ENCODE measurements at places on chromosomes 11 and 22.
A peak's percentile ranks its signal among the peaks of the same experiment; 100 is the strongest.

DNA sequence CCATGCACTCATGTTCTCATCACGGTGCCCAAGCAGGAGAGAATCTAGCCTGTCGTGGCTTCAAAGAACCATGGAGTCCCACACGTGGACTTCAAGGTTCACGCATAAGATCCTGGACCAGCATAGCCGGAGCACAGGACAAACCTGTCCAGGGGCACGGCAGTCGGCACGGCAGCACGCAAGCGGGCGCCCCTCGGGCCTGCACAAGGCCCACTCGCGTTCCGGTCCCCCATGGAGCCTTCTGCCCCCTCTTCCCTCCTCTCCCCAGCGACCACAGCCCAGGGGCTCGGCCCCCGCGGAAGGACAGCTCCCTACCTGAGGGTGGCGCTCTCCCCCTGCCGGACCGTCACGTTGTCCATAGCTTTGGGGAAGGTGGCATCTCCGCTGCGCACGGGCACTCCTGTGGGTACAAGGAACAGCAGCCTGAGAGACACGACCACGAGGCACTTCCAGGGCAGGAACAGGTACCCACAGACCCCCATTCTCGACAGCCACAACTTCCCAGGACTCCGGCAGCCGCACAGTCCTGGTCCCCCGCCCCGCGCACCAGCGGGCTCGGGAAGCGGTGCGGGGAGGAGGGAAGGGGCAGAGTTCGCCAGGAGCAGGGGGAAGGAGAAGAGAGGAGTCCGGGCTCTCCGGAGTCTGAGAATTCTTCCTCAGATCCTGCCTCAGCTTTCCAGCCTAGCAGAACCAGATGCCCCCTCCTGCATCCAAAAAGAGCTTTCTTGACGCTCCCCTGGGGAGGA is 589.5 kb downstream of the OPCML start:
- DNase-seq, result peak; percentile 59

DNA sequence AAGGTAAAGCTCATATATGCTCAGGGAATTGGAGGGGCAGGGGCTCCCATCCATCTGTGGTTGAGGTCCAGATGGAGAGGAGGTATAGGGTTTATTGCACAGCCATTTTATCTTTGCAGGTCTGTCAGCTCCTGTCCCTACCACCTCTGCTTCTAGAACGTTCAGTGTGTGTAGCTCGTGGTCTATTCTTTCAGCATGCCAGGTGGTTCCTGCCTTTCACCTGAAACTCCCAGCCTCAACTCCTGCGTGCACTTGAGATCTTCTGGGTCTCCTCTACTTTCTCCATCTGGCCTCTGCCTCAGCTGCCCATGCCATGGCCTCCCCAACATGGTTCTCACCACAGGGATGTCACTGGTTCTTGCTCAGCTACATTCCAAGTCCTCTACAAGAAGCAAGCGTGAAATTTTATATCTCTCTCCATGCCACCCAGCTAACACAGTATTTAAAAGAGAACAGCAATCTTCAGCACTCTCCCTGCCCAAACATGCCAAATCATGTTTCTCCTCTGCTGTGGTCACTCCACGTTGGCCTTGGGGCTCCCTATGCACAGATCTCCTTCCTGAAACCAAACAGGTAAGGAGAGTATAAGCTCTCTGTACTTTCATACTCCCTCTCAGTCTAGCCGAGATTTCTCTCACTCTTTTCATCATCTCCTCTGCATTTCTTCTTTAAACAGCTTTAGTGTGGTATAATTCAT is 157.8 kb upstream of the TRPC6 start:
- no peak for DNase-seq

DNA sequence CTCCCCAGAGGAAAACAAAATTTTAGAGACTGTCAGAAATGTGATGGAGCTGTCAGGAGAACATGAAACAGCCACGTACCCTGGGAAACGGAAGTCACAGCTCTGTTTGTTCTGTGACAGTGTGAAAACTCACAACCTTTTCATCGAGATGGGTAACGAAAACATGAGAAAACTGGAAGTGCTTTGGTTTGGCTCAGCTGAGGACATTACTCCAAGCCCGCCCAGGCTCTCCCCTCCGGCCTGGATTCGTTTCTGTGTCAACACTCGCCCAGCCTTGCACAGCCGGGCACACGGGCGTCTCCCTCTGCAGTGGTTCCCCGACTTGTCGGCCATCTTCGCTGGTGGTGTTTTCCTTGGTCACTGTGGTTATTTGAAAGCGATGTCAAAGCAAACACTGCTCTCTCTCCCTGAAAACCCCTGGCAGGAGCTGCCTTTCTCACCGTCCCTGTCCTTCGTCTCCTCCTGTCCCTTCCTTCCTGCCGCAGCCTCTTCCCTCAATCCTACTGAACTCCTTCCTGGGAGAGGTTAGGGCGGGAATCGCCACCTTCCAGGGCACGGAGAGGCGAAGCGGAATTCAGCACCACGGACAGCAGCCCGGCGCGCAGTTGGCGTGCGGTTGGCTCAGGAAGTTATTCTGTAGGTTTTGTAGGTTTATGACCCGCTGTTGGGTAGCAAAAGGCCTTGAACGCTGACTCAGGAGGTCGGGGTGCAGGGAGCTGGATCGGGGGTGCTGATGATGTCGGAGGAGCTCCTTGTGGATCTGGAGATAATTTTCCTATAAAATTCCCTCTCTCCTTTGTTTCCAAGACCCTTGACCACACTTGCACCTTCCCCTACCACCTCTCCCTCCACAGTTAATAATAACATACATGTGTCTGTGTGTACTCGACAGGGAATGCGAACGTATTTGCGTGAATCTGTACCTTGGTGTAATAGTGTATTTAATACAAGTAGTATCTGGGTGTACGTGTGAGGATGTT is 13.1 kb upstream of the RPS19BP1 start:
- peak; percentile 91 for DNase-seq

DNA sequence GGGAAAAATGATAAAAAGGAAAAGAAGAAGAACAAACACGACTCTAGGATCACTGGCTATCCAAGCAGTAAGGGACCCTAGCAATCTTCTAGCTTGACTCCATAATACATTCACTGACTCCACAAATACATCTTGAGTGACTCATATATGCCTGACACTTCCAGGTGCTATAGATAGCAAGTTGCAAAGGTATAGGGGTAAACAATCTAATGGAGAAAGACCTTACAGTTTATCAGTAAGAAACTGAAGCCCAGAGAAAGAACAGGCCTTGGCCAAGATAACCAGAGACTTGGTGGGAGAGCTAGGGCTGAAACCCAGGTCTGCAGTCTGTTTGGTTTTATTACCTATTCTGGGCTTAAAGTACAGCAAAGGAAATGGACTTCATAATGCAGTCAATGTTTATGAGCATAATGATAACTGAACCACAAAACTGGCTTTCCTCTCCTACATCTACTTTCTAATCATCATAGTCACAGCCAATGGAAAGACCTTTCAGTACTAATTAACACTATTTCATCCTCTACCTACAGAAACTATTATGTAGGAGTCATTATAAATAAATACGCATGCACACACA is 19.7 kb upstream of the SLC5A1 start:
- DNase-seq, result no peak

GRCh38 chr11:91969486-91969885 is 255.1 kb upstream of the FAT3 start:
- no peak for DNase-seq

DNA sequence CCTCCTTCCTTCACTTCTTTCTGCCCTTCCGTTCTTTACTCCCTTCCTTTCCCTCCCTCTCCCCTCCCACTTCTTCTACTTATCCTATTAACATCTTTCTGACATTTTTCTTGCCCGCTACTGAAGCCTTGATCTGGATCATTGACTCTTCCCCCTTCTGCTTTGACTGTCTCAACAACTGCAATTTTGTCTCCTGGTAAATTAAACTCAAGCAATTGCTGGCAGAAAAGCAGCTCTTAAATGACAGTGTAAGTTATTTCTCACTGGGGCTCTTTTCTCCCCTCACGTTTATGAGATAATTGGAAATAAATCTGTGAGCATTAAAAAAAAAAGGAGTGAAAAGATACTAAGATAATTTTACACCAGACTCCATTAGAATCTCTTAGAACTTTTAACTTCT is 120.0 kb downstream of the SLC17A6 start:
- no peak for DNase-seq

GRCh38 chr22:32985899-32986765 is 72.0 kb downstream of the SYN3 start:
- peak; percentile 94 for DNase-seq

GRCh38 chr11:12056119-12056518 is 47.7 kb upstream of the DKK3 start:
- DNase-seq, result no peak

DNA sequence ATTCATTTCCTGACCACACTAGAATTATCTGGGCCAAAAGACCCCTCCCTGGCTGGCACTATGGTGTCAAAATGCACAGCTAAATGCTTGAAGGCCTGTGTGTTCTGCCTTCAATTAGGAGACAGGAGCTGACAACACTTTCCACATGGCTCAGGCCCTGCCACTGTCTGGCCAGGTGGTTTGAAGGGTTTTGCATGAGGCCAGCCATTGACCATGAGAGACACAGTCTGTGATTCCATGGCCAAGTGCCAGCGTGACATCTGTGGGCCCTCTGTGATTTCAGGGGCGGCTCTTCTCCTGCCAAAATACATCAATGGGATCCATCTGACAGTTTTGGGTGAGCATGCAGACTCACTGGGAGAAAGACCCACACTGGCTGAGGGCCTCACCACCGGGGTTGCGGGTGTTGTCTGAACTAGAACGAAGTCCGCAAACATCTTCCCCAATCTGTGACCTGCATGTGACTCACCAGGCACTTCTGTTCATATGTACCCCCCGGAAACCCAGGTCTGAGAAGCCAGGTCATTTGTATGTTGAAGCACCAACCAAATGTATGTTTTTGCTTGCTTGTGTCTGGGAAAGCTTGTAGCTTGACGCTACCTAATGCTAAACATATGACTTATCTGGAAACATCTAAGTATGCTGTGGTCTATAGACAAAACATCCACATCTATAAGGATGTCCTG is 20.7 kb upstream of the NAV2 start:
- DNase-seq, result no peak

DNA sequence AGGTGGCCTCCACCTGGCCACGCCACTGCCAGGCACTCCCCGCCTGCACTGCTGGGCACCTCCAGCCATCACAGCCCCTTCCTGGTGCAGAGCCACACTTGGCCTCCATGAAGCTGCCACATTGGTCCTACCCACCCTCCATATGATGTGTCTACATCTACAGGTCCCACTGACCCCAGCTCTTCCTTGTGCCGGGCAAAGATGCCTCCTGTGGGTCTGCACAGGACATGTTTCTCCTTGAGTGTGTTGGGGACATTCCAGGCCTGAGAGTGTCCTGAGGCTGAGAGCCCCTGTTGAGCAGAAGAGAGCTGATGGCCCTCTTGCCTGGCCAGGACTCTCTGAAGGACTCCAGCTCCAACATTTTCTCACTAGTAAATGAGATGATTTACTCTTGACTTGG is 7.5 kb downstream of the THY1 start:
- DNase-seq, result no peak

DNA sequence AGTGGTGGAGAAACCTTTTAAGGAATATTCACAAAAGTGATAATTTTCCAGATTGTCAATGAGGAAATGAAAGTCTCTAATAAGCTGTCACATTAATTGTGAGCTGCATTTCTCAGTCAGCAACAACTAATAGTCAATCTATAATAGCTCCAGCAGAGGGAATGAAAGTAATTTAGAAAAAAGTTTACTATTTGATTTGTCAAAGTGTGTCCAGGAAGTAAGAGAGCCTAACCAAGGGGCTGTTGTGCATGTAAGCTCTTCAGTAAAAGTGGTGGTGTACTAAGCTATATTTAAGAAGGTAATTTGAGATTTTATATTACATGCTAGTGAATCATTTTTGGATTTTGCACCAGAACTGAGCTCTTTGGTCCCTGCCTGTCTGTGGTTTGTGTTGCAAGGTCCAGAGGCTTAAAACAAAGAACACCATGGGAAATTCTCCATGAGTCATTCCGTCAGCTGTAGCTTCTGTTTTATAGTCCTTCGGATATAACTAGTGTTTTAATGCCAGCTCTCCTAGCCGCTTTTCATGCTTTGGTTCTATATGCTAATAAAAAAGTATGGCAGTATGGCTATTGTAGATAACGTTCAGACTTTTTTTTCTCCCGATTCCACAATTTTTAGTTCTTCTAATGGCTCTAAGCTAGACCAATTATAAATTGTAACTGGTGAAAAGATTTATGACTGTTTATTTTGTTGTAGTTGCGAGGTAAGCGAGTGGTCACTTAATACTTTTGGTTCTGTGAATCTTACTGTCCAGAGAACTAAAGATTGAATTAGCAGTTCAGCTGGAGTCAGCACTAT is 64.6 kb downstream of the ARHGEF12 start:
- no peak for DNase-seq

- DNase-seq, result no peak
These were observed 7.4 kb upstream of the NAP1L4 start for GRCh38 chr11:2999464-2999998.

DNA sequence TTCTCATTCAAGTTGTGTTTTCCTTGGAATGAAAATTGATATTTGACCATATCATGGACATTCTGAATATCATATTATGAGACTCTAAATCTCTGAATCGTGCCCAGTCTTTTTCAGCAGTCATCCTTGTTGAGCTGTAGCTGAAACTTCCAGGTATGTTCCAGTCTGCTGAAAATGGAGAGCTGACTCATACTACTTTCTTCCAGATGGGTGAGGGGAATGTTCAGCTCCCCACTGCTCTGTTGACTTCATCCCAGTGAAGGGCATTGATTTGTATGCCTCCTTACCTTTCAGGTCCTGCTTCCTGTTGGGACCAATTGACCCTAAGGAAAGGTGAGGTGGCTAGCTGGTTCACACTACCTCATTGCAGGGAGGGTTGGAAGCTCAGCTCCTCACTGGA is 3.5 kb downstream of the OR5P2 start:
- DNase-seq, result no peak

DNA sequence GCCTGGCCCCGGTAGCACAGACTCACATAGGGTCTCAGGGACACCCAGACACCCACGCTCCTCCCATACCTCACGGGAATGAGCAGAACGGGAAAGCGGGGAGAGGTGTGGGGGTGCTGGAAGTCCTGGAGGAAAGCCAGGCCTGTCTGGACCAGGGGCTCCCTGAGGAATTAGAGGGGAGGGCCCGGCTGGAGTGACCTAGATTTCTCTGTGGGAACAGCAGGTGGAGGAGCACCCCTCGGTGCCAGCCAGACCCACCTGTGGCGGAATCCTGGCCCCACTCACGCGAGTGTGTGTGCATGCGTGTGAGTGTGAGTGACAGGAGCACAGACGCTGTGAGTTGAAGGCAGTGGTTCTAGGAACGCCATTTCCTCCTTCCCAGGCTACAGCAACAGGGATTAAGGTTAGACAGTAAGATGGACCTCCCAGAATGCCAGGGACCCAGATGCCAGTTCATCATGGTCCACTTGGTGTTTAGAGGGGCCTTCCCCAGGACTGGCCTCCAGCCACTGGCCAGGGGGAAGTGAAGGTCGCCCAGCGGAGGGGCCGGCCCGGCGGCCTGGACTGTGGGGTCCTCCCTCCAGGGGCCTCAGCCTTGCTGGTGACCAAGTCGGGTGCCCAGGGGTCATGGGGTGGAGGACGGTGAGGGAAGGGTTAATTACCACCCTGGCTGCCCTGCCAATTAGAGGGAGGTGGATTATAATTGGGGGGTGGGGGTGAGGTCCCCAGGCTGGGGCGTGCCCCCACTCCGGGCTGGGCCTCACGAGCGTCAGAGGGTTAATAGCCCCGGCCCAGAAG is 1.0 kb downstream of the PKP3 start:
- no peak for DNase-seq

Measured in GM23338 (cell line).